H1 (cell line): ENCODE measurements at places on chromosomes 2 and 18. TPM values are rescaled to one million over a fixed set of nuclear protein-coding genes. Genes with fewer than 3 reads are reported as not detected.

Gene FAM98A
- 53.2 and 79.7 TPM in 2 replicates for polyA plus RNA-seq

Gene ONECUT2
- 0.22 and 0.38 TPM in 2 replicates for polyA plus RNA-seq

Gene SLC4A3
- polyA plus RNA-seq: 4.8 and 8.2 TPM in 2 replicates

Gene NEB
- polyA plus RNA-seq: 1.4 and 1.5 TPM in 2 replicates

Gene POTEI
- polyA plus RNA-seq: 0.19 and 0.20 TPM in 2 replicates

Gene LRRC30
- not detected in 2 replicates for polyA plus RNA-seq

Gene ANKRD30BL
- polyA plus RNA-seq: 0.05 and 0.06 TPM in 2 replicates

Gene NTSR2
- 0.05 and 0.09 TPM in 2 replicates for polyA plus RNA-seq

Gene AKAIN1
- not detected in 2 replicates for polyA plus RNA-seq

Gene ANKRD12
- 1.4 and 2.6 TPM in 2 replicates for polyA plus RNA-seq
